ENCODE measurements at places on chromosomes 2 and 18.

DNA sequence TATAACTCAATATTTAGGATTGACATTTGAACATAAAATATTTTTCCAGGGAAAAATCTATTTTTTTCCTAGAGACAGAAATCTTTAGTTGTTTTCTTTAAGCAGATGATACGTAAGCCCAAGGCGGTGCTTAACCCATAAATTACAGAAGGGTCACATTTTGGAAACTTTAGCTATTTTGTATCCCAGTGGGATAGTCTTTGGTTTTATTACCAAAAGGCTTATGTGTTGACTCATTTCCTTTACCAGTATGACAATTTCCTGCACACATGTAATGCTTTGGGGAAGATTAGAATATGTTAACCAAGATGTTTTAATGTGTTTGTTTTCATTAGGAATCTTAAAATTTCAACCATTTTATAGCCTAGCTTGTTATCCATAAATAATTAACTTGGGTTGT is 24.8 kb downstream of the DYNC1I2 start:
- no peak for DNase-seq

DNA sequence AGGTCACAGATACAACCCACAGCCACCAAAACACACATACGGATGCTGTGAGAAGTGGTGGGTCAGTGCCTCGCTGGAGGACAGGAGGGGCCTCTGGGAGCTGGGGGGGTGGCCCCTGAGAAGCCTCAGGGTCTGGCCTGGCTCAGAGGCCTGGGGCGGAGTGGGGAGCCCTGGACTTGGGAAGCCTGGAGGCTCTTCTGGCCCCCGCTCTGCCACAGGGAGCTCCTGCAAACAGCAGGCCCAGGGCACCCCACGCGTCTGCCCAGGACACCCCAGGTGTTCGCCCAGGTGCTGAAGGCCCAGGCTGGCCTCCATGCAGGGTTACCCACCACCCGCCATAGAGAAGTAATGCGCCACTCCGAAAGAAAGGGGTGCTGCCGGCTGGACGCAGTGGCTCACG is 25.9 kb downstream of the THAP4 start:
- DNase-seq, result no peak

DNA sequence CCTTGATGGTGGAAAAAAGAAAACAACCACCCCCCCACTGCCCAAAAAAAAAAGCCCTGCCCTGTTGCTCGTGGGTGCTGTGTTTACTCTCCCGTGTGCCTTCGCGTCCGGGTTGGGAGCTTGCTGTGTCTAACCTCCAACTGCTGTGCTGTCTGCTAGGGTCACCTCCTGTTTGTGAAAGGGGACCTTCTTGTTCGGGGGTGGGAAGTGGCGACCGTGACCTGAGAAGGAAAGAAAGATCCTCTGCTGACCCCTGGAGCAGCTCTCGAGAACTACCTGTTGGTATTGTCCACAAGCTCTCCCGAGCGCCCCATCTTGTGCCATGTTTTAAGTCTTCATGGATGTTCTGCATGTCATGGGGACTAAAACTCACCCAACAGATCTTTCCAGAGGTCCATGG is 28.0 kb downstream of the MAL start:
- DNase-seq, result no peak

DNA sequence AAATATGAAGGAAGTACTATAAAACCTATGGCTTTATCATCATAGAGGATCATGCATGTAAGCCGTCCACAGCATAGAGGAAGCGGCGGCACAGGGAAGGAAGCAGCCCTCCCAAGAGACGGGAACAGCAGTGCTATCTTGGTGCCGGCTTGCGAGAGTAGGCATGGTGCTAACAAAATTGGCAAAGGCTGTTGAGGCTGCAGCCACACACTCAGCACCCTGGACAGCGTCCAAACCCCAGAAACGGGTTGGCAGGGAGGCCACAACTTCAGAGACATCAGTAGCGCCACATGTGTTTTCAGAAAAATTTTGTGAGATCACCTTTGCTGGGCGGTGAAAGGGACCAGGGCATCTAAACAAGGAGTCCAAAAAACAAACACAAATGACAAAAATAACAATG is 37.7 kb downstream of the NETO1 start:
- no peak for DNase-seq

GRCh38 chr2:46977280-46977665 is 61.7 kb upstream of the MCFD2 start:
- DNase-seq, result no peak

DNA sequence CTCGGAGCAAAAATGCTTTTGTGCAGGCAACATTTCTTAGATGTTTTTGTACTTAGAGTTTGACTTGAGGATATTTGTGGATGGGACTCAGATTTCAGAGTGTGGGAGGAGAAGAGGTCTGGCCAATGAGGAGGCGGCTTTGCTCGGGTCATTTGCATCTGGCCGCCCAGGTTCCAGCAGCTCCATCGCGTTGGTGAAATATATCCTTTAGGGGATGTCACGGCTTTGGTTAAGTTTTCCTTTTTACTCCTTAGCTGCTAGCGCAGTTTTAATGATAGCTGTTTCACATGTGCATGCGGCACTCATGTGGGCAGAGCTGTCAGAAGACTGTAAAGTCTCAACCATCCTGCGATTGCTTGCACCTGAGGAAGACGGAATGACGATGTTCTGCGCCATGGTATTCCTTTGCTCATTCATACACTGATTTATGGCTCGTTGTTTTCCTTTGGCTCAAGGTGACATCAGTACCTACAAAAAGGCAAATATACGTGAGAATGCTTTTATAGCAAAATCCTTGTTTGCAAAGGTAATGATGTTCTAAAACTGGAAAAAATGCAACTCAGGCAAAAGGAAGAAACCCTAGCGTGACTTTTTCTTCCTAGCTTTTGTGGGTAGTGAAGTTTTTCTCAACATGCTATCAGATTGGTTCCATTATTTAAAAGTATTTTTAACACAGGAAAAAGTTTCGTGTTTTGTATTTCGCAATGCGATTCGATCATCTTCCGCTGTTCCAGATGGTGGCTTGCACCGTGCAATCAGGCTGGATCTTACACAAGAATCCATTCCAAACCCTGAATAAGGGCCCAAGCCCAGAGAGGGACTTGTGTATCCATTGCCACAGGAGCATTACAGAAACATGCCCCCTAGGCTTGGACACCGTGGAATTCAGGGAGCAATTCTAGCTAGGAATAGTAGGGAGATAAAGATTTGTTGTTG is 70.5 kb upstream of the ZNF516 start:
- DNase-seq, result no peak

DNA sequence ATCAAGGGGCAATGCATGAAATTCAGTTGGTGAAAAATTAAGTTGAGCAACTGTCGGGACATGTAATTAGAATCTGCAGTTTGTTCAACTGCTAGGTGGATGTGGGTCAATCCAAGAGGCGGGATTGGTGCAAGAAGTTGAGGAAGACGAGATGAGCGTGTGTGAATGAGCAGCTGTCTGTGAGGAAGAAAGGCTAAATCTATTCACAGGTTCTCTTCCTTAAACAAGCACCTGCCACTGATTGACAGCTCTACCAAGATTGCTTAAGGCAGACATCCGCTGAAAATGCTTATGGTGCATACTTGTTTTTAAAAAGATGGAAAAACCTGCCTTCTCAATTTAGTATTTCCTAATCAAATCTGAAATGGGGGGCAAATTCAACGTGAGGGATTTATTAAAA is 323.4 kb upstream of the THUMPD2 start:
- DNase-seq, result no peak

- DNase-seq, result no peak
These were observed 28.7 kb upstream of the ZEB2 start for GRCh38 chr2:144548532-144549191.

DNA sequence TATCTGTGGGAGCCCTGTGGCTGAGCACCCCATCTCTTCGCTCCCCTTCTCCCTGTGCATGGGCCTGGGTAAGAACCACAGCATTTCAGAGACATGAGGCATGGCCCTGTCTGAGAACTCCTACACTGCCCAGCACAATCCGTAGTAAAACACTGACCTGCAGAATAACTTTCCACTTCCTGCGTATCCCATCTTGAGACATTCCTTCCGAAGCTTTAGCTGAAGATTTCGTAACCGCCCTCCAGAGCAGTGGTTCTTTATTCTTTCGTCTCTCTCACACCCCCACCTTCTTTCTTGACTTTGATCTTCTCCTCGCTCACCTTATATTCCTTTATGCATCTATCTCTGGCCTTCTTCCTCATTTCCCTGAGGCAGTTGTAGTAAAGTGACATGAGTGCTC is 381.1 kb downstream of the HRH4 start:
- no peak for DNase-seq

- no peak for DNase-seq
These were observed 102.8 kb downstream of the PXDN start for GRCh38 chr2:1641523-1641922.

DNA sequence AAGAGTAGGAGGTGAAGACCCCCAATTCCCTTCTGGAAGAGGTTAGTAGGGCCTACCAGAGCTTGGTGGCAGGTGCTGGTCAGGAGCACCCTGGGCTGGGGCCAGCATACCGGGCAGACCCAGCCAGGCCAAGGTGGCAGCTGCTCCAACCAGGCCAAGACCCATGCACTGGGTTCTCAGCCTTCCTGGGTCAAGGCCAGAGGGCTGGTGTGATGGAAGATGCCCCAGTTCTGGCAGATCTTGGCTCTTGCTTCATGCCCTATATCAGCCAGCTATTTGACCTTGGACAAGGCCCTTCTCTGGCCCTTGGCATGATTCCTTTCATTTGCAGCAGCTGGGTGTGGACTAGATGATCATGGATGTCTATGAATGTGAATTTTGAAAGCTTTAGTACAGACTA is 57.7 kb downstream of the PRKCE start:
- DNase-seq, result no peak

DNA sequence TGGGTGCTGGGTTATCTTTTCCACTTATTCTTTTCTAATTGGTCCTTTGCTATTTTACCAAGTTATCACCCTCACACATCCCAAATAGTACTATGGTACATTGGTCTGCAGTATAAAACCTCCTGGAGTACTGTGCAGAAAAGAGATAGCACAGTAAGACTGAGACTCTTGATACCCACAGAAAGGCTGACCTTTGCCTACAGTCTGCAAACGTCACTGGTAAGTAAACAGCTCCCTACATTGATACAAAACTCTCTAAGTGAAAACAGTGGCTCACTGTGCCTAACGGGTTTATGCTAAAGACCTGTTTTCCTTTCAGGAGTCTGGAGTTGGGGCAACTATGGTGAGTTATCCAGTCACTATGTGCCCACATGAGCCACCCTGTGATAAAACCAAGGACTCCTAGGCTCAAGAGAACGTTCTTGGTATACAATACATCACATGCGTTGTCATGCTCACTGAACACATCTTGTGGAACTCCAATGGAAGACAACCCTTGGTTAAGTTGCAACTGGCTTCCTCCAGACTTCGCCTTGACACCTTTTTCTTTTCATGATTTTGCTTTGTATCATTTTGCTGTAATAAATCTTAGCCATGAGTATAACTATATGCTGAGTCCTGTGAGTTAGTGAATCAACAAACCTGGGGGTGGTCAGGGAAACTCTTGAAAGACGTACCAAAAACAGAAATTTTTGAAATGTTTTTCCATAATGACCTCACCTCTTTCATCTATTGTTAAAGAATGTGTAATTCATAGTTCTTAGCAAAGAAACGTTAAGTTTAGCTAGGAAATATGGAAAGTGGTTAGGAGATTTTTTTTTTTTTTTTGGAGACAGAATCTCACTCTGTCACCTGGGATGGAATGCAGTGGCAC is 104.9 kb downstream of the C2orf74 start:
- no peak for DNase-seq

DNA sequence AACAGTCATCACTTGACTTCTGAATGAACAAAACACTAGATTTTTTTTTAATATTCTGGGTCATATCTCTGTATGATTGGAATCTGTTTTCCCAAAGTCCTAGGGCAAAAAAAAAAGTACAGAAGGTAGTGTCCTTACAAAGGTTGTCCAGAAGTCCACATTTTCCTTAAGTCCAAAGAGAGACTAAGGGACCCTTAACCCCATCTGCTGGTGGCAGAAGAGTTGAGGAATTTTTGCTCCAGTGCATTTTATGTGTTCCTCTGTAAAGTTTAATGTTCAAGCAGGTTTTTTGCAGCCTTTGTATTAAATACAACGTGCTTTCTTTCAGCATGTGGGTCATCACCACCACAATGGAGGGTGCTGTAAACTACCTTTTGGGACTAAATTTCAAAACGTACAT is 215.9 kb downstream of the SP3 start:
- DNase-seq, result no peak

- no peak for DNase-seq
These were observed 175.7 kb upstream of the ARL4C start for GRCh38 chr2:234672498-234673150.

- DNase-seq, result no peak
These were observed 934.5 kb downstream of the CNTNAP5 start for GRCh38 chr2:124959581-124959980.

Measured in mesenteric fat pad (tissue), 1 donor.